Thoracic aorta (tissue), 2 donors: ENCODE measurements at places on chromosomes 16 and 17. TPM values are rescaled to one million over a fixed set of nuclear protein-coding genes. Genes with fewer than 3 reads are reported as not detected.

GRCh38 chr17:31598399-31598782 lies 206.9 kb downstream of the RAB11FIP4 start:
- no peak for DNase-seq

GRCh38 chr16:14172200-14172809 lies 101.2 kb downstream of the MRTFB start:
- DNase-seq, result no peak

- no peak for DNase-seq
Measured at GRCh38 chr17:7538891-7539545, 9.8 kb upstream of the TNFSF12 start.

DNA sequence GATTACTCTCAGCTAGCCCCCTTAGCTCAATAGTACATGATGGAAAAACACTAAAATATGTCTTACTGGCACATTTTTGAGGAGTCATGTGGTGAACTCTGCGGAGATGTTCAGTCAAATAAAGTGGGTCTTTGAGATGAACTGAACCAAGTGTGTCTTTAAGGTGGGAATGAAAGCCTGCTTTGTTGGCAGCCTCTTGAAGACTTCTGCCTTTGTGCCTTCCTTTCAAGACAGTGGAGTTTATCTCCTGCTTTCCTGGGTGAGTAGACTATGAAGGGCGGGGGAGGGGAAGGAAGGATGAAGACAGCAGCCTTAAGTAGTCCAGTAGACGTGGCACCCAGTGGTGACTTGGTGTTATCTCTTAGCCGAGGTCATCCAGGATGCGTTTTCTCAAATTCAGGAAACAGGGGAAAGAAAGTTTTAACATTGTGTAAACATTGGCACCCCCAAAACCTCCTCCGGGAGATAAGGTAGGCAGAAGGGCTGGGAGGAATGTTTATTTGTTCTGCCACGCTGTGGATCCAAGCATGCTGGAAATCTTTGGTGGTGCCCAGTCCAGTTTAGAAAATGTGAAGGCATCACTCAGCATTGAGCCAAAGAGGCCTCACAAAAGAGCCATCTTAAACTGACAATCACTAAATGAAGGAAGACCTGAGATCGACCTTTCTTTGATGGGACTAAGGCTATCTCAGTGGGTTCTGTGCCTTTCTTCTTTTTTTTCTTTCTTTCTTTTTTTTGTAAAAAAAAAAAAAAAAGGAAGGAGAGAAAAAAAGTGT lies 220.6 kb downstream of the FTO start:
- DNase-seq, result no peak

DNA sequence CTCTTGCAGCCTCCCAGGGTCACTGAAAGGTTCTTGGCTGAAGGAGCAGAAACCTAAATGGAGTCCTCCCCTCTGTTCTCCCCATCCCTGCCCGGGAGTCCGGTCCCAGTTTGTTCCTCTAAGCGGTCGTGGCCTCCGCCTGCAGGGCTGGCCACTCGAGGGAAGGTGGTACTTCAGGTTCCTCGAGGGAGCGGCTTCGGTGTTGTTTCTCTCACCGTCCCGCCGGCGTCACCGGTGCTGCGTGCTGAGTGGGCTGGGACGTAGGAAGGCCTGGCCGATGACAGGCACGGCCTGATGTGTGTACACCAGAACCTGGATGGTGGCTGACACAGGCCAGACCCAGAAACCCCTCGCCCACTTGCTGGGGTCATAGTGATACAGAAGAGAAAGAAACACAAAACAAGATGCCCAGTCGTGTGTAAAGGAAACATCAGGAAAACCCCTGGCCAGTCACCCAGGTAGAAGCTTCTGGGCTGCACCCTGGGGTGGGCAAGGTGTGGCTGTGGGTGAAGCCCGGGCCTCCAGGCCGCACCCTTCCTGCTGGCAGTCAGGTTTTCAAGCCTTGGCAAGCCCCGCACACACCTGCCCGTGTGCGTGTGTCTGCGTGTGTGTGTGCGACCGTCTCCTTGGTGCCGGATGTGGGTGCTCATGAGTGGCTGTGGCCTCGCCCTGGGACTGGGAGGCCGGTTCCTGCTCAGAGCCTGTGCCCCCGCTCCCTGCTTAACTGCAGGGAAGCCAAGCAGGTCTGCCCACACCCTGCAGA lies 52.0 kb downstream of the BAIAP2 start:
- no peak for DNase-seq

DNA sequence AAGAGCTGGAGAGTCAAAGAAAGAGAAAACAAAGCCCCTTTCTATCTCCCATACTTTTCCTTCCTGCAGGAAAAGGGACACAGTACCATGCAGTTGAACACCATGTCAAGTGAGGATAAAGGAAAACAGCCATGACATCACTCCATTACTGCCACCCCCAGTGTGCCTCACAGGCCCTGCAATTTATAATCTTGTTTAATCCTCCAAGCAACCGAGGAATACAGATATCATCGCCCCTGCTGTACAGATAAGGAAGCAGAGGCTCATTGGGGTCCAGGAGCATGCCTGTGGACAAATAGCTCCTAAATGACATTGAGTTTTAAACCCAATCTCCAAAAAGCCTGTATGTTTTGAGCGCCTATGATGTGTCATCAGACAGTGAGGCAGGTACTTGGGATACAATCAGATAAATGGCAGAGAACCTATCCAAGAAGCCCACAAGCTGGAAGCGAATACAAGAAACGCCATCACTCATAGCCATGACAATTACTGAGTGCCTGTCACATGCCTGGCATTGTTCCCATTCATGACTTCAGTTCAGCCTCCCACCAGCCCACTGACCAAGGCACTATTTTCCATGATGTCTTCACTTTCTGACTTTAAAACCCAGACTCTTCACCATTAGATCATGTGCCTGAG lies 45.5 kb downstream of the CPPED1 start:
- no peak for DNase-seq

- DNase-seq, result no peak
Measured at GRCh38 chr16:57575468-57576277, 33.2 kb downstream of the ADGRG5 start.

GRCh38 chr17:81189670-81190530 lies 23.9 kb upstream of the AATK start:
- no peak for DNase-seq

GRCh38 chr16:19842426-19843157 lies 42.1 kb downstream of the GPRC5B start:
- DNase-seq, result no peak

DNA sequence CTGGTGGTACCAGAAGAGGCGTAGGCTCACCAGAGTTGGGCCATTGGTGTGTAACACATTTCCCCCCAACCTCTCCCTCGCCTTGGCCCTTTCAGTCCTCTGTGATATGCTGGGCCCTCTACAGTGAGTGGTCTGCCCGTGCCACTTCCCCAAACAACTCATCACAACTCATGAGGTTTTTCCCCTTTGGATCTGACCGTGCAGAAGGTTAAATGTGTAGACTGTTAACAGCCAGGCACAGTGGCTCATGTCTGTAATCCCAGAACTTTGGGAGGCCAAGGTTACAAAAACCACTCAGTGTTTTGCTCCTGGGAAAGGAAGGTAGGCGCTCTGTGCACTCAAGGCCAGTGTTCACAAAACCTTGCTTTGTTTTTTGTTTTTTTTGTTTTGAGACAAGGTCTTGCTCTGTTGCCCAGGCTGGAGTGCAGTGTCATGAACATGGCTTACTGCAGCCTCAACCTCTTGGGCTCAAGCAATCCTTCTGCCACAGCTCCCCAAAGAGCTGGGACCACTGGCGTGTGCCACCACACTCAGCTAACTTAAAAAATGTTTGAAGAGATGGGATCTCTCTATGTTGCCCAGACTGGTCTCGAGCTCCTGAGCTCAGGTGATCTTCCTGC lies 11.3 kb upstream of the CYB5B start:
- no peak for DNase-seq

GRCh38 chr17:7885367-7886226 lies 3.0 kb upstream of the CHD3 start:
- no peak for DNase-seq

DNA sequence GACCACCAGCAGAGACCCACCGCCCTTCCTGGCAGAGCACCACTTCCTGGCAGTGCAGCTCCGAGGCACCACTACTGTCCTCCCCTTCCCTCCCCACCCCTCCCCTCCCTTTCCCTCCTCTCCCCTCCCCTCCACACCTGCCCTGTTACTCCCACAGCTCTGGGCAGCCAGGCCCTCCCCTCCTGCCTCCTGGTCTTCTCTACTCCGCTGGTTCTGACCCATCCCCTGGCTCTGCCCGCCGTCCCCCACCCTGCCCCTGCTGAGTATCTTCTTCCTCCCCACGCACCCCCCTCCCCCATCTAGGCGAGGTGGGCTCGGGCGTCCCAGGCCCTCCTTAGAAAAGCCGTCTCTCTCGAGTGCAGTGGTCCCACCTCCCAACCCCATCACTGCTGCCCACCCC lies 77.7 kb downstream of the AMFR start:
- DNase-seq, result no peak

DNA sequence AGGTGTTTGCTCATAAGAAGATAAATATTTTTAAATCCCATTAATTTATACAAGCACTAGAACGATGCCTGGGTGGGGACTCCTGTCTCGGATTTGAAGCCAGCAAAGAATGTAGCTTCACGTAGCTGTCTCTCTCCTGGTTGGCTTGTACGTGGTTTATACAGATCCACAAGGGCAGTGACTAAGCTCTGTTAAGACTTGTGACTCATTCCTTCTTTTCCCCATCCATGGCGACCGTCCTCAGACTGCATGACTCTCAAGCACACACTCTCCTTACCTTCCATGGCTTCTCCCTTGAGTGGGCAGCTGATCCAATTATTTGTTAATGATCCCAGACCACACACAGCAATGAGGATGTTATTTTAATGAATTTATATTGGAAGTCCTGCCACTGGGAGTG lies 679.7 kb upstream of the SOX9 start:
- no peak for DNase-seq

GRCh38 chr16:81378049-81378448 lies 63.3 kb downstream of the GAN start:
- DNase-seq, result no peak

DNA sequence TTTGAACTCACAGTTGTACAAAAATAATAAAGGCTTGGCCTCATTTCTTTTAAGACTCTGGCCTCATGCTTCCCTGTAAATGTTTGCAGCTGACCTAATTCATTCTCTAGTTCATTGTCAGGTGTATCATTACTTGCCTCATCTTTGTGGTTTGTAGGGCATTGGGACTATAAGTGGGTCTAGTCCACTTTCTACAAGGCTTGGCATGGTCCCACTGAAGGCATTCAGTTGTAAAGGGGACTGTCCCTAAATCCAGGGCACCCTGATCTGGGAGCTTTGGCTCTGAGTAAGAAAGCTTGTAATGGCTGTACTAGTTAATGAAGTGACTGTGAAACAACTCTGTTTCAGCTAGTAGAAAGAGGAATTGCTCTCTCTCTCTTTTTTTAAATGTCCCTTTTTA lies 2.7 kb downstream of the KCTD2 start:
- no peak for DNase-seq

- DNase-seq, result no peak
Measured at GRCh38 chr17:67520252-67520906, 143.3 kb downstream of the PITPNC1 start.

DNA sequence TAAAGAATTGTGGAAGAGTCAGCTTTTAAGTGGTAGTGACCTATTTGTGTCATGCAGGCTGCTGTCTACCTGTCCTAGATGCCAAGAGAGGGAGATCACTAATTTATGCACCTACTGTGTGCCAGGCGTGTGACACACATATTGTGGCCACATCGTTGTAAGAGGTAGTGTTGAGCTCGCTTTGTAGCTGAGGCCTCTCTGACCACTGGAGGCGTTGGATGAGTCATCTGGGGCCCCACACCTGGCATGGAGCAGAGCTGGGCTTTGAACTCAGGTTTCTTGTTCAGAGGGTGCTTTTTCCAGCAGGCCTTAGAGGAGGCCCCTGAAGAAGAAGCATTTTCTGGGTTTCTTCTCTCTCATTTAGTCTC lies 52.3 kb upstream of the LGALS9 start:
- DNase-seq, result no peak

GRCh38 chr17:80892900-80893603 lies 98.6 kb upstream of the CHMP6 start:
- DNase-seq, result peak; percentile 30

- DNase-seq, result no peak
Measured at GRCh38 chr16:383326-384051, 1.7 kb upstream of the PGAP6 start.

GRCh38 chr17:74972107-74972972 lies at the start of gene HID1:
TSS of gene HID1 (minus strand) at chr17:74972759. CDS start at chr17:74972656, 103 bp downstream.
- DNase-seq, result no peak

GRCh38 chr17:82366749-82367148 lies 4.8 kb upstream of the UTS2R start:
- DNase-seq, result no peak

DNA sequence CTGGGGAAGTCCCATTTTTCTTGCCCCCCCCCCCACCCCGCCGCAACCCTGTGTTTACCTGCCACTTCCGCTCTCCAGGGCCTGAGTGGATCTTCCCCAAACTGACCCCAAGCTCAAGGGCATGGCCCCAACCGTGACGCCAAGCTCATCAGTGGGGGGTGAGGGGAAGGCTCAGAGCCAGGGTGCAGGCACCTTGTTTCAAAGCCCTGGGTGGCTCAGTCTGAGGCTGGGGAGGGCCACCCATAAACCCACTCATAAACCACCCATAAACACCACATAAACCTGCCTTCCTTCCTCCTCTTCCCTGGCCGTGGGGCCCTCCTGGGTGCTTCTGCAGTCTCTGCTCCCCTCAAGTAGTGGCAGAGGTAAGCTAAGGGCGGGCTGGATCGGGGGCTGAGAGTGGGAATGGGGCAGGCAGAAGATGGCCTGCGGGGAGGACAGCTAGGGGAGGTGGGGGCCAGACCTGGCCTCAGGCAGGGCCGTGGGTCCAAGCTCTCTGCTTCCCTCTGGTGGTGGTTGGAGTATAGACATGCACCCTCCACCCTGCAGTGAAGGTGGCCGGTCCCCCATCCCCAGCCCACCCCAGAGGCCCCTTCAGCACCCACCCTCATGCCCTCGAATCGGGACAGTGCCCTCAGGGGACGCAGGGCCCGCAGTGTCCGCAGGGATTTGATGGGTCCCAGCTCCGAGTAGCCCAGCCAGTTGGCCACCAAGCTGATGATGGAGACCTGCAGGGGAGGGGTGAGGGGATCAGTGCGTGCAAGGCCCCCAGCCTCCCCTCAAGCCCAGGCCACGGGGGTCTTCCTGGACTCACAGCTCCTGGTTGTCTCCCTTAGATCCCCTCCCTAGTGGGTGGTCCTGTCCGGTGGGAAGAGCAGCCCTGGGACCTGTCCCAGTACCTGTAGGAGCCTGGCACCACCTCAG lies 14.6 kb upstream of the CD79B start:
- no peak for DNase-seq

- no peak for DNase-seq
Measured at GRCh38 chr17:32943206-32943605, 15.3 kb downstream of the TMEM98 start.

DNA sequence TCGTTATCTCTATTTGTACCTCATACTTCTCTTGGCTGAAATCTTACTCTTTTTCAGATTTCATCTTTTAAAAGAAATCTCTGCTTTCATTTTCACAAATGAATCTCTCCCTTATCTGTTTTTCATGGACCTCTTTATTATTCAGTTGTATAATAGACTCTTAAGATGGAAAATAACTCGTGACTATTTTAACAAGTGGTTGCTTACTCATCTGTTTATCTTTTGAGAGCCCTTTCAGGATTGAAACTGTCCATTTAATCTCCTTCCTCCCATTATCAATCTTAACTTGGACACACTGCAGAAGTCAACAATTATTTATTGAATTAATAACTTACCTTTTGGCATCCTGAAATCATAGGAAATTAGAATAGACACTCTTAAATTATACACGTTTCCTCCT lies 68.8 kb downstream of the ABCA8 start:
- DNase-seq, result no peak

TLCD2 gene
- 8.3 TPM for total RNA-seq

PTGES3L gene
- total RNA-seq, result 1.5 TPM

WNT9B gene
- total RNA-seq, result not detected

GP1BA gene
- total RNA-seq, result not detected

OR1F1 gene
- total RNA-seq, result not detected

KRTAP4-1 gene
- not detected for total RNA-seq
